ENCODE measurements at places on chromosomes 16 and 17.

- no peak for DNase-seq
Observed at GRCh38 chr17:10927712-10928111, 89.8 kb upstream of the PIRT start.

- DNase-seq = no peak
Observed at GRCh38 chr16:86661706-86662105, 83.4 kb downstream of the FOXL1 start.

GRCh38 chr17:76723812-76724211, 2.6 kb downstream of the JMJD6 start:
- DNase-seq = no peak

- DNase-seq = no peak
Observed at GRCh38 chr17:33385713-33386112, 92.6 kb upstream of the ASIC2 start.

DNA sequence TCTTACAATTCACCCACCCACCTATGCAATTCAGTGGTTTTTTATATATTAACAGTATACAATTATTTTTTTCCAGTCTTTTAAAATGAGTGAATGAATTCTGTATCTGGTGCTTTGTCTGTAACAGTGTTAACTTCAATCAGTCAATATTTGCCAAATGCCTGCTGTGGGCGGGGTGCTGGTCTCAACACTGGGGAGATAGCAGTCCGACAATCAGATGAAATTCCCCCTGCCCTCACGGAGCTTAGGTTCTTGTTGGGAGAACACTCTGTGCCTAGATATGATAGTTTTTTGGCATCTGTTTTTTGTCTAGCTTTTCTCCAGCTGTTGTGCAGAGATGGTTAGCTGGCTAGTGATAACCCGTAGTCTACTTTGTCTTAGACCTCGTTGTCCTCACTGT, 201.1 kb downstream of the SNX29 start:
- DNase-seq = no peak

DNA sequence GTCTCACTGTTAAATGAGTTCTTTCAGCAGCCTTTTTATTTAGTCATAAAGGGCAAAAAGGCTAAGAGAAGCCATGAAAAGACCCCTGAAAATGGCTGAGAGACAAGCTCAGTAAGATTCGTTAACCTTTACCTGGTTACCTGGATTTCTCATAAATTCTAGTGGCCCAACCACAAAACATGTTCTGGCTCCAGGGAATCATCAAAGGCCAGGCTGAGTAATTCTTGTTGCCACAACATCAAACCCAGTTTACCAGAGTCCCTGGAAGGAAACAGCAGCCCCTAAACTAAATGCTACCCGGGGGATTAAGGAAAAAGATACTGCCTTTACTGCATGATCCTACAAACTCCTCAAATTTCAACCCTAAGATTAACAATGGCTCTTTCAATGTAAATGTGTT, 15.8 kb downstream of the CYTH1 start:
- no peak for DNase-seq

- DNase-seq = no peak
Observed at GRCh38 chr17:83203073-83203471, 123.7 kb downstream of the METRNL start.

- no peak for DNase-seq
Observed at GRCh38 chr17:53837131-53837530, 14.4 kb downstream of the KIF2B start.

DNA sequence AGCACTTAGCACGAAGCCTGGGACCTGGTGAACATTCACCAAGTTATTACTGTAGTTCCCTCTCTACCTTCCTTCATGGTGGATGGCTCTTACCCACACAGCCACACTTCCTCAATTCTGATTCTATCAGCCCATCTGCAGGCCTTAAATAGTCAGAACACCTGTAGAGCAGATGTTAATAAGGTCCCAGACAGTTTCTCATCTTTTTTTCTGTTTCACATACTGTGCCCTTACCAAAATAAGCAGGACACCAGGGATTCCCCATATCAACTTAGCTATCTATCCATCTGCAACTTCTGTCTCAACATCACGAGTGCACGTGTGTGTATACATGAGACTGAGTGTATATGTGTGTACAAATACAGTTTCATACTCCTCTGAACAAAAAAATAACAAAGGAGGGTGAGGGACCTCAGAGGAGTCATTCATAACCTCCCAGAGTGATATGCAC, 2.8 kb downstream of the RECQL5 start:
- peak; percentile 52 for DNase-seq

DNA sequence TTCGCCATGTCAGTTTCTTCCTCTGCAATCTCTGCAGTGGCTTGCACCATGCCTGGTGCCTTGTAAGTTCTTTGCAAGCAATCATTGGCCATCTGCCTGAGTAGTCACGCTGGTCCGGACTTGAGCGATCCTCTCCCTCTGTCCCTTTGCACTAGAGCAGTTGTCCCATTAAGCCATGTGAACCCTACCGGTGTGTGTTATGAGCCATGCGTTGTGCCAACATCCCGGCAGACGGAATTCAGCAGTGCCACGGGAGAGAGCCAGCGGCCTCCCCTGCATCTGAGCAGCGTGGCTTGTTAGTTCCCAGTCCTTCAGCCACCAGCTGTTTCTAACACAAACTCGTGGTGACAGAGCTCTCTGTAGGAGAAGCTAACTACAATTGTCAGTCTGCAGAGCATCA, 275.1 kb upstream of the HSBP1 start:
- DNase-seq = no peak

DNA sequence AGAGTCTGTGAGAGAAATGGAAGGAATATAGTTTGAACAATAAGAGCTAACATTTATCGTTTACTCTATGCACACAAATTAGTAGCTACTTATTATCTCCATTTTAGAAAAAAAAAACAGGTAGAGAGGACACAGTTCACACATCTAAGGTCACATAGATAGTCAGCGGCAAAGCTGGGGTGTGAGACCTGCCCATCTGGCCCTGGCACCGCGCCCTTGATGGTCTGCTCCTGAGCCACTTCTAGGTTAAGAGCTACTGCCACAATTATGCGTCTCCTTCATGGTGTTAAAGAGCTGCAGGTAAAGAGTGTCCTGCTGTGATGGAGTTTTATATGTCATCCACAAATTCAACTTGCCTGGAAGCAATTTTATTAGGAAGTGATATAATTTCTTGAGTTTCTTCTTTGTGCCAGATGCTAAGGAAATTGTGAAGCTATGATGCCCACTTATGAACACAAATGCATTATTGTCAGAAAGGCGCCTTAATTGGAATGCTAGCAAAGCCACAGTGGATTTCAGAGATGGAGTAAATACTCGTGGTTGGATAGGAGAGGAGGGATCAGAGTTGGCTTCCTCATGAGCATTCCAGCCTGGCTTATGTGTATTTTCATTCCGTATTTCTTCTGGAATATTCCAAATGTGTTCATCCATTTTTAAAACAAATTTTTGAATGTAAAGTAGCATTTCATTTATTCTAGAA, 21.3 kb upstream of the MFSD6L start:
- DNase-seq = no peak

DNA sequence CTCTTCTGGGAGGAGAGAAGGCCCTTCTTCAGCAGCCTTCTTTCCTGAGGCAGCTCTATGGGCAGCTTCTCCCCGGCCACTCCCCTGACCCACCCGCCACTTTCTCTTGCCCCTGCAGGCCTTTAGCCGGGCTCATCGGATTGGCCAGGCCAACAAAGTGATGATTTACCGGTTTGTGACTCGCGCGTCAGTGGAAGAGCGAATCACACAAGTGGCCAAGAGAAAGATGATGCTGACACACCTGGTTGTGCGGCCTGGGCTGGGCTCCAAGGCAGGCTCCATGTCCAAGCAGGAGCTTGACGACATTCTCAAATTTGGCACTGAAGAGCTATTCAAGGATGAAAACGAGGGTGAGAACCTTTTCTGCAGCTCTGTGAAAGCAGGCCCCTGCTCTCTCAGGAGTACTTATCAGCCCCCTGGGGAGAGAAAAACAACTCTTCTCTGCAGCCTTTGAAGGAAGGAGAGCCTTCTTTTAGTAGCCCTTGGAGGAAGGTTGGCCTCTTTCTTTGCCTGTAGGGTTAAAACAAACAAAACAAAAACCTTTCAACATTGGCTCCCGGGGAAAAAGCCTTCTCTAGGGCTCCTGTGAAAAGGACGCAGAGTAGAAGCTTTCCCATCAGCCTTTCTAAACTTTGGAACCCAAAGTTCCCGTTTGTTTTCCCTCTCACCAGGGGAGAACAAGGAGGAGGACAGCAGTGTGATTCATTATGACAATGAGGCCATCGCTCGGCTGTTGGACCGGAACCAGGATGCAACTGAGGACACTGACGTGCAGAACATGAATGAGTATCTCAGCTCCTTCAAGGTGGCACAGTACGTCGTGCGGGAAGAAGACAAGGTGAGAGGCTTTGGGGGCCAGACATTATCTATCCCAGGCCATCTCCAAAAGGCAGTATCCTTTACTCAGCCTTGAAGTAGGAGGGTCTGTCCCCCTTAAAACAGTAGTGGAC, 12.7 kb downstream of the RNF227 start:
- DNase-seq = no peak

DNA sequence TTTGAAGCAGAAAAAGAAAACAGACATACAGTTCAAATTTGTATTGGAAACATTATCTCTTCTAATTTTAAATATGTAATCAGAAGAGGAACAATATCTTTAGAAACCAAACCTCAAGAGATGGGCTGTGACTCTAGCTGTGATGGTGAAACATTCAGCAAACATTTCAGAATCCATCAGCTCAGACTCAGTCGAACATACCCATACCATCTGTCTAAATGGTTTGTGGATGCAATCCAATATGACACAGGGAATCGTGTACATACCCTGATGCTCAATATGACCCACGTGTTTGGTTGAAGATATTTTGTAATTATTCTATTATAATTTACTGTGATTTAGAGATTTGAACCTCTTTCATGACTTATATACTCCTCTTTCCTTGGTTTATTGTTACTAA, 665.2 kb upstream of the CDH8 start:
- no peak for DNase-seq

- DNase-seq = no peak
Observed at GRCh38 chr17:51802544-51802943, 356.0 kb downstream of the CA10 start.

- no peak for DNase-seq
Observed at GRCh38 chr17:51745993-51746392, 412.5 kb downstream of the CA10 start.
